ENCODE measurements at places on chromosomes 4 and X. TPM values are rescaled to one million over a fixed set of nuclear protein-coding genes. Genes with fewer than 3 reads are reported as not detected.
A peak's percentile ranks its signal among the peaks of the same experiment; 100 is the strongest.

- DNase-seq, result no peak
These were observed 155.7 kb upstream of the JADE1 start for GRCh38 chr4:128653527-128654444.

DNA sequence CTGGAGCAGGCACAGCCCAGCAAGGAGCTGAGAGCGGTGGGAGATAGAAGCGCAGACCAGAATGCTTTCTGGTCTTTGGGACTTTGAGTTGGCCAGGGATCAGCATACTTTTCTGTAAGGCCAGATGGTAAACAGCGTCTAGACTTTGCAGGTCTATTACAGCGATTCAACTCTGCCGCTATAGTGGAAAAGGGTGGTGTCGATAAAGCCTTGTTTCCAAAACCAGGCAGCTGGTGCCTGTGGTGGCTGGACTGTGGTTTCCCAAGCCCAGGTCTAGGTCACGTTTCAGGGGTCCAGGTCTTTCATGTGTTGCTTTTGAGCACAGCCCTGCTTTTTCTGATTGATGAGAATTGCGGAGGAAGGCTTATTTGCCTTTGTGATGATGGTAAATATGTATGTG, 40.1 kb downstream of the HTT-AS start:
- DNase-seq, result no peak

GRCh38 chr4:6222761-6223292, 22.5 kb upstream of the JAKMIP1 start:
- no peak for DNase-seq

- peak; percentile 4 for DNase-seq
These were observed 313.0 kb downstream of the ARHGAP10 start for GRCh38 chr4:148044912-148045352.

DNA sequence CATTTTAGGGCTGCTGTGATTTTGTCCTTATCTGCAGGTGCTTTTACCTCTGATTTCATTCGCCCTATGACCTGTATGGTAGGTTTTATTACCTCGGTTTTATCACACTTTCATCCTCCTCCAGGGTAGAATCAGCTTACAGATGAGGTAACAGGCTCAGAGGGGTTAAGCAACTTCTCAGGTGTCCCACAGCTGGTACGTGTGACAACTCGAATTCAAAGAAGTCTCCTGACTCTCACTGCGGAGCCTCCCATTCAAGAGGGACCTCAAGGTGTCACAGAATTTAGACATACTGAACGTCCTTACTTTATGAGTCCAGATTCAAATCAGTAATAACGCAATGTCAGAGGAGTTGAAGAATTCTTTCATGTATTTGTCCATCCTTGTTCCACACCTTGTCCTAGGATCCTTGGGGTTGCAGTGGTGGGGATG, 12.5 kb upstream of the KIAA0232 start:
- no peak for DNase-seq

DNA sequence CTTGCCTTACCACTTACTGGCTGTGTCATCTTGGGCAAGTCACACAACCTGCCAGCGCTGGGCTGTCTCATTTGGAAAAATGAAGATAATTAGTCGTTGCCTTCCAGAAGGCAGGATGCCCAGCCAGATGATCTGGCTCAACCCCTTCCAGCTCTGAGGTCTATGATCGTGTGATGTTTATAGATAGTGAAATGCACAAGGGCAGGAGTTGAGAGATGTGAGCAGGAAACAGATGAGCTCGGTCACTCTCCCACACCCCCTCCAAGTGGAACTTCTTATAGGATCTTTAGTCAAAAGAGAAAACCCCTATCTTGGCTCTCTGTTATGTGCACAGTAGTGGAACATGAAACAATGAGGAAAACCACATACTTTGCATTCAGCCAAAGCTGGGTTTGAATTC, 336.8 kb upstream of the PPARGC1A start:
- DNase-seq, result no peak

The HTN1 gene
- total RNA-seq, result not detected

The GPR82 gene
- not detected for total RNA-seq

Measured in RPMI7951 (cell line).